ENCODE measurements at places on chromosomes 7 and 10. TPM values are rescaled to one million over a fixed set of nuclear protein-coding genes. Genes with fewer than 3 reads are reported as not detected.

Gene AGMO
- total RNA-seq, result 1.0 TPM

Gene SHH
- not detected for total RNA-seq

Gene AGAP5
- total RNA-seq, result 2.5 TPM

Gene HTR7
- 0.44 TPM for total RNA-seq

- no peak for ATAC-seq
Observed at GRCh38 chr10:100724531-100725027, 20.8 kb upstream of the PAX2 start.

DNA sequence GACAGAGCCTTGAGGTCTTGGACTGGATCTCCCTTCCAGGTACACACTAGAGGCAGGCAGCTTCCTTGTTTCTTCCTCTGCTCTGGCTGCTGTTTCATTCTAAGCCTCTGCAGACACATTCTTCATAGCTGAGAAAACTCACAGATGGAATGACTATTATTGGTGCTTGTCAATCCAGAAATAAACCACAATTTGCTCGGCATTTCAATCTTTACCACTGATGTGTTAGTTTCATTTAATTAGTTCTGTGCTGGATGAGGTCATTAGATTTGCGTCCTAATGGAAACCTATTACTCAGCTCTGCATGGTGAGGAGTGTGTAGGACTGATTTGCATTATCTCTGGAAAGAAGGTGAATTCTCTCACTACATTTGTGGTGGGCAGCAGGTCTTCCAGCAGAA is 392.5 kb downstream of the NRG3 start:
- no peak for ATAC-seq

GRCh38 chr7:107105591-107106245 is 61.2 kb downstream of the PRKAR2B start:
- ATAC-seq, result no peak

DNA sequence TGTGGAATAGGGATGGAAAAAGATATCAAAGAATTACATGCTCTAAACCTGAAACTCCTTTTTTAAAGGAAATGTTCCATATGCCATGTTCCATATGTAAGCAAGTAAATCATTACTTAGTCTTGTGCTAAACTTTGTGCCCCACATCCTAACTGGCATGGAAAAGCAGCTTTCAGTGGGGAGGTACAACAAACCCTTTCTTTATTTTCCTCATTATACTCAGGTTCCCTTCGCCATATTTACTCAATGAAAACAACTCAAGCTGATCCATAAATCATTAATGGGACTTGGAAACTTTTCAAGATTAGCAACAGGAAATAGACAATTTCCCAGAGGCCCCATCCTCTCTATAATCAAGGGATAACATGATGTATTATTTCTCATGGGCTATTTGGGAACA is 56.0 kb downstream of the GSAP start:
- no peak for ATAC-seq

- ATAC-seq, result no peak
Observed at GRCh38 chr7:50264908-50265307, 39.6 kb upstream of the IKZF1 start.

DNA sequence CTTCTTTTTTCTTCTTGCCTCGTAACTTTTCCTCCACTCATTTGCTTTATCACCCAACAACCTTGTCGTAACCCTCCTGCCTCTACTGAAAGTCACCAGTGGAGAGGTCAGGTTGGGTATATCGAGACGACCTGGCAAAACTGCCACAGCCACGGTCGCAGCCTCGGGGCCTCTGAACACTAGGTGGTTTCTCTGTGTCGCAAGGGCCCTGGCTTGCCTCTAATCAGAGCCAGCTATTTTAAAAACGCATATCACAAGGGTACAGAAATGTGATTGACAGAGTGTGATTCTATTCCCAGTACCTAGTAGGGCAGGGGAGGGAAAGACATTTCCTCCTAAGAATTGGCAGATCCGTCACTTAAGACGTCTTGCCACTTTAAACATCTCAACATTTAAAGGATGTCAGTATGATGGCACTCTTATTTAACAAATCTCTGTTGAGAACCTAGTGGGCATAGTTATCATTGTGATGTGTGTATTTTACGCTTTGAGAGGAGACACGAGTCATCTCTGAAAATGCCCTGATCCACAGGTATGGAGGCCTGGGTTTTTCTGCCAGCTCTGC is 197.5 kb downstream of the ARHGAP21 start:
- ATAC-seq, result no peak
